GM19239 (cell line): ENCODE measurements at places on chromosomes 3 and 15.

GRCh38 chr15:28946803-28947202 is 61.0 kb downstream of the APBA2 start:
- DNase-seq, result no peak

GRCh38 chr3:156643729-156644389 is 30.5 kb upstream of the TIPARP start:
- peak; percentile 33 for DNase-seq

- no peak for DNase-seq
These were observed 225.6 kb upstream of the STRIT1 start for GRCh38 chr3:155519078-155519477.

GRCh38 chr3:156509189-156510174 is 45.4 kb downstream of the SSR3 start:
- DNase-seq, result peak; percentile 31

- no peak for DNase-seq
These were observed 327.3 kb upstream of the GBE1 start for GRCh38 chr3:82088749-82089148.

GRCh38 chr15:93046120-93046519 is 42.9 kb downstream of the RGMA start:
- DNase-seq, result no peak

DNA sequence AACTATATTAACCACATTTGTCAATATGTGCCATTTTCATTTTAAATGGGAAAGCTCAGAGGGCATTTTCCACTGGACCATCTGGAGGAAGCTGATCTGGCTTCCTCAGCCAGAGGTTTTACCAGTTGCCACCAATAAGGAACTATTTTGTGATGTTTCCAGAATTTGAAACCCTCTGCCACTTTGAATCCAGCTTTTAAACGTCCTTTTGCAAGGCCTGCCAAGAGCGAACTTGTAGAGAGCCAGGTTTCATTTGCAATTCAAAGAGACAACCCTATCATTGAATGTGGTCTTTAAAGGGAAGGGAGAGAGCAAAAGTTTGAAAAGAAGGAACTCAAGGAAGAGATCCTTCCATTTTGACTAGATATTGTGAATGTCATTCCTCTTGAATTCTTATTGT is 123.3 kb upstream of the CHL1 start:
- DNase-seq, result no peak

DNA sequence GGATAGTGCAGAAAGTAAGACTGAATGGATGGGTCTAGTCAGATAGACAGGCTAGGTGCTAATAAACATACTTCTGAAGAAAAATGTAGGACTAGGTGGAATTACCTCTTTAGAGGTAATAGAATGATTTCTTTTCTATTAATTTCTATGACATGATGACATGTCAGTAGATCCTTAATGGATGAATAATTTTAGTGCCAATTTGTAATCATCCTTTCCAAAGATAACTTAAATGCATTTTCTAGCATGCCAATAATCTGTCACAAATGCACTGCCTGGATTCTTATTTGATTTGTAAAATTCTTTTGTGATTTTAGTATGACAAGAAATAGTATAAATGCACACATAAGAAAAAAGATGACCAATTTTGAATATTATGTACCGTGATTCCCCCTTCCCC is 356.7 kb downstream of the NAALADL2 start:
- no peak for DNase-seq

DNA sequence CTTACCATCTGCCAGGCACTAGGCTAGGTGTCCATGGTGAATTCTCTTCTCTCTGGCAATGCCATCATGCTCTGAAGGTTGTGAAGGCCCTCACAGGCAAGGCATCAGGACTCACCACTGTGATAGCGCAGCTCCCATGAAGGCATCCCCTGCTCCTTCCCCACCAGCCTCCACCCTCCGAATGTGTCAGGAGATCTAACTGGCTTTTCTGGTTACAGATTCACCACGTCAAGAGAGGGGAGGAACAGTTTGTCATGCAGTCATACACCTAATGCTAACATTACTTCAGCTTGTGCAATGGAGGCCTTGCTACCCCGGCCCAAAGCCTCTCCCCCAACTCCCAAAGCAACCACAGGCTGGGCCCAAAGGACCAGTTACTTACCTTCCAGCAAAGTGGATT is 8.9 kb upstream of the CMTM8 start:
- DNase-seq, result no peak

- DNase-seq, result no peak
These were observed 468.1 kb downstream of the SHQ1 start for GRCh38 chr3:72380193-72380592.

DNA sequence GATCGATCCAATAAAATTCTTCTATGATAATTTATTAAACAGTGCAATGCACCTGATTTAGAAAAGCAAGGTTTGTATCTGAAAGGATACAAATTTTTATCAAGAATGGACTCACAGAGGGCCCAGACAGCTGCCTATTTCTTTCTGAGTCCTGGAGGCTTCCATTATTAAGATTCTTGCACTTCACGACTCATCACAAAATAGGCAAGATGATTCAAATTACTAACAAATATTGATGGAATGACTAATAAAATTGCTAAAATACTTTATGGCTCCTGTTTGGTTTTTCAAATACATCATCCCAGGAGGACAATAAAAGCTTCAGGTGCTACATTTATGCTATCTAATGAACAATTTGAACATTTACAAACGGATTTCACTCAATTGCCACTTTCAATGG is 483.0 kb upstream of the AGTR1 start:
- no peak for DNase-seq

GRCh38 chr3:56890448-56891091 is 88.8 kb upstream of the ARHGEF3 start:
- DNase-seq, result no peak

- DNase-seq, result no peak
These were observed 3.9 kb upstream of the IREB2 start for GRCh38 chr15:78434134-78434533.

- DNase-seq, result no peak
These were observed 4.8 kb upstream of the SLC26A6 start for GRCh38 chr3:48639944-48640606.

DNA sequence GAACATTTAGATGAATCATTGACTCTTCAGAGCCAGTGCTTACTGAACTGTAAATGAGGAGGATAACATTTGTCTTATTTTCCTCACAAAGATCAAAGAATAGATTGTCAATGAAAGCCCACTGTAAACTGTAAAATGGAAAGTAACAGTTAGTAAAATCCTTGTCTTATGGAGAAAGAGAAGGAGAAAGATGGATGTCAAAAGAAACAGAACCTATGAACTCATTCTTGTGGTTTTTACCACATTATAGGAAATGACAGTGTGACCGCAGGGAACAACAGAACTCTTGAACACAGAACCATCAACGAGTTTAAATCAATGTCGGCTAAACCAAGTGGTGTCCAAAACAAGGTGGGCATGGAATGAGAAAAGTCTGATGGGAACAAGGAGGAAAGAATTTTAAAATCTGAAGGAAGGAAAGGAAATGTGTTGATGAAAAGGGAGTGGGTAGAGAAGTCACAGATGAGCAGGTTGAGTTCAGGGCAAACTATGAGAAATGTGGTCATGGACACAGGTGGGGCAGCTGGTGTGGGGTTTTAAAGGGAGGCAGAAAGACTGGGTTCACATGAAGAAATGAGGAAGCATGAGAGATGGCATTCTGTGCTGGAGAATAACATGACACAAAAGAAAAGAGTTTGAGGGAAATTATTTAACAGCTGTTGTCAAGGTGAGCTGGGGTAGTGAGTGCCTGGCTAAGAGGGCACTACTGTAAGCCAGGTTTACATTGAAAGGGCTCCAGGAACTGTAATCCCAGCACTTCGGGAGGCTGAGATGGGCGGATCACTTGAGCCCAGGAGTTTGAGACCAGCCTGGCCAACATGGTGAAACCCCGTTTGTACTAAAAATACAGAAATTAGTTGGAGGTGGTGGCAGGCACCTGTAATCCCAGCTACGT is 42.4 kb upstream of the ETV5 start:
- DNase-seq, result no peak

GRCh38 chr3:36945333-36945980 is 603 bp upstream of the TRANK1 start:
- no peak for DNase-seq

DNA sequence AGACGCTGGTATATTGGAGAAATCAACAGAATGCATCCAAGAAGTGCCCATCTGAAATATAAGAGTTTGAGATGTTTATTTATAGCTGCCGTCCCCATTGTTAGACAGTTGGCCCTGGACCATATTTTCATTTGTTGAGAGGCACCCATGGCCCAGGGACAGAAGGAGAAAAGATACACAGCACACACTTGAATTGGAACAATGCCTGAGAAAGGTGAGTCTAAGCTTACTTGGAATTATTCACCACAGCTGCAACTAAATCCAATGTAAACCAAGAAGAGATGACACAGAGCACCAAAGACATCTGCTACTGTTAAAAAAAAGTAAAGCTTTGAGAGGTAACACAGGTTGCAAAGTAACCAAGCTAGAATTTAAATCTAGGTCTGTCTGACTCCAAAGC is 525.5 kb upstream of the NAALADL2 start:
- DNase-seq, result no peak

DNA sequence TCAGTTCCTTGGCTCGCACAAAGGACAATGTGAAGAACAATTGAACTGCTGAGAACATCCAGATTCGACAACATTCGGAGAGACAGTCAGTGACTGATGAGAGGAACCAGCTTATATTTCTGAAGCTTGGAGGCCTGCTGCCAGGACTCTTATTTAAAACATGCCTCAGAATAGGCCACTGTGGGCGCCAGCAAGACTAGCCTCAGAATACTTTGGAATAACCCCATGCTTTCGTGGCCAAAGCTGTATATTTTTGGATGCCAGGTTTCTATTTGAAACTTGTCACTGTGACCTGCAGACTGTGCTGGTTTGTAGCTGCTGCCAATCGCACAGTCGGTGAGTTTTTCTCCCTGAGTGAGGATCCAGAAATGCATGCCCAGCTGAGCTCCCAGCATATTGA is 129.9 kb upstream of the UBE3A start:
- no peak for DNase-seq

GRCh38 chr15:38696109-38696727 is 131.6 kb upstream of the RASGRP1 start:
- no peak for DNase-seq

DNA sequence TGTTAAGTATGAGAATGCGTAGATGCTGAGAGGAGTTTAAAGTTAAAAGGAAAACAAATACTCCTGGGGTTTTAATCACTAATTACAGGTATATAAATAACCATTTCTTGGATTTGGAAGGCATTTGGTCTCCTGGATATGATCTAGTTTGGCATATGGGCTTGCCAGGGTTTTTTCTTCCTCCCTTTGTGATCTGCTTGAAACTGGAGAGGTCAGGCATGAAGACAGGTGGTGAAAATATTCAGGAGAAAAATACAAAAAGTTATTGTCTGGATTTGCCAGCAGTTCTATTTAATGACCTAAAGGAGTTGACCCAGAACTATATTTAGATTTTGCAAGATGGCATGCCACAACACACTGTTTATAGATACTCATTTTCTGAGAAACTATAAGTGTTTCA is 136.3 kb downstream of the DIPK2A start:
- DNase-seq, result no peak

DNA sequence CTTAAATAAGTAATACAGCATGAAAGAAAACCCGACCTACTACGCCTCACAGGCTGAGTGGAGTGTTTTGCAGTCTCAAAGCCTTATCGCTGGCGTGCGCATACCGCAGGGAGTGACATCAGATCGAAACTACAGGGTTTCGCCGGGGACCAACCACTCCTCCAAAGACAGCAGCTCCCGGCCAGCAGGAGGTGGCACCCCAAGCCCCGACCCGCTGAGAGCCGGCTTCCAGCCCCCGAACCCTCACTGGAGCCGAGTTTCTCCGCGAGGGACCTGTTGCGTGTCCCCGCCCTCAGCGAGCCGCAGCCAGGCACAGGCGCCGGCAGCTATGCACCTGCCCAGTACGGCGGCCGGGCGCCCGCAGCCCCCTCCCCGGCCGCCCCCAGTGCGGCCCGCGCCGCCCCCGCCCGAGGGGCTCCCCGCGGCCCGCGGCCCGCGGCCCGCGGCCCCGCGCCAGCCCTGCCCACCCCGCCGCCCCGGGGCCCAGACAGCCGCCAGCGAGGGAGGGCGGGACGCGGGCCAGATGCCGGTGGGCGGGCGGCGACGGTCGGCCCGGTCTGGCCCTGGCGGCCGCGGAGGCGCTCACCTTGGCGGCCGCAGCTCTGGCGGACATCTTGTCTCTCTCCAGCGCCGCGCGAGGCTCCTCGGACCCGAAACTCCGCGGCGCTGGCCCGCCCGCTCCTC is 710 bp downstream of the TJP1 start:
- DNase-seq, result peak; percentile 53

DNA sequence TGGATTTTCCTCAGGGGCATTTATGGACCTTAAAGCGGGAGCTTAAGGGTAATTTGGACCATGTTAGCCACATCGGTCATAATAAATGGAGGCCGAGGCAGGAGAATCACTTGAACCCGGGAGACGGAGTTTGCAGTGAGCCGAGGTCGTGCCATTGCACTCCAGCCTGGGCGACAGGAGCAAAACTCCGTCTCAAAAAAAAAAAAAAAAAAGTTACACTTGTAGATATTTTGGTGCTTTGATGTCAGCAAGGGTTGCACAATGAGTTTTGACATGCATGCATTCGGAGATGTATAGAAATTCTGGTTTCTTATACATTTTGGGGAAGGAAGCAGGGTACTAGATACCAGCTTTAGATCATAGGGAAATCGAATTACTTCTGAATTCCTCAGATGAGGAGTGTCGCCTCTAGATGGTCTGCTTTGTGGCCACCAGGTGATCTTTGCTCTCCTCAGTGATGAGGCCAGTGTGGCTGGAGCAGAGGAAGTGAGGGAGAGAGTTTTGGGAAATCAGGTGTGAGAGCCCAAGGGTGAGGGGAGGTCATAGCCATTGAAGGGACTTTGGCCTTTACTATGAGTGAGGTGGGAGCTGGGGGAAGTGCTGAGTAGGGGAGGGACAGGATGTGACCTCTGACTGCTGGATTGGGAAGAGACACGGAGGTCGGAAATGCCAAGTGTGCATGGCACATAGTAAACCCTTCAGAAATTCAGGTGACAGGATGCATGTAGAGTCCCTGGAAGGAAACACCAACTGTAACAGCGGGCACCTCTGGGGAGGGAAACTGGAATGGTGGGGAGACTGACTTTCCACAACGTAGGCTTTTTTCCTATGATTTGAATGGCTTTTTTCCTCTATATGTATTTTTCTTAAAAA is 8.4 kb upstream of the RBSN start:
- no peak for DNase-seq

GRCh38 chr15:66841953-66842681 is 140.1 kb downstream of the SMAD6 start:
- DNase-seq, result no peak

DNA sequence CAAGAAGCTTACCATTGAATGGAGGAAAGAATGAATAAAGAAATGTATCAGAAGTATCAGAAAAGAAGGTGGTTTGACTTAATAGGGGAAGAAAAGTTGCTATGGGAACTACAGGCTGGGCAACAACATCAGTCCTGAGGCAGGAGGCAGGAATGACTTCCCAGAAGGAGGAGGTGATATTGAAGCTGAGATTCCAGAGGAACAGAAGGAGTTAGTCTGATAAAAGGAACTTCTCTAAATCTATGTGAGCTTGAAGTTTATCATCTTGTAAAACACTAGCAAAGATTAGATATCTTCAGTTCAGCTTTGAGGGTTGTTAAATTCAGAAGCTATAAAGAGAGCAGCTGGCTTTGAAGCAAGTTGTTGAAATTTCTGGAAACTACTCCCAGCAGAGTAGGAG is 213.3 kb upstream of the THRB start:
- DNase-seq, result no peak

GRCh38 chr3:38576526-38577370 is 72.7 kb downstream of the SCN5A start:
- no peak for DNase-seq

- DNase-seq, result no peak
These were observed 102.1 kb upstream of the CMC1 start for GRCh38 chr3:28139288-28139687.
